ENCODE measurements at places on chromosomes 5 and 9.

DNA sequence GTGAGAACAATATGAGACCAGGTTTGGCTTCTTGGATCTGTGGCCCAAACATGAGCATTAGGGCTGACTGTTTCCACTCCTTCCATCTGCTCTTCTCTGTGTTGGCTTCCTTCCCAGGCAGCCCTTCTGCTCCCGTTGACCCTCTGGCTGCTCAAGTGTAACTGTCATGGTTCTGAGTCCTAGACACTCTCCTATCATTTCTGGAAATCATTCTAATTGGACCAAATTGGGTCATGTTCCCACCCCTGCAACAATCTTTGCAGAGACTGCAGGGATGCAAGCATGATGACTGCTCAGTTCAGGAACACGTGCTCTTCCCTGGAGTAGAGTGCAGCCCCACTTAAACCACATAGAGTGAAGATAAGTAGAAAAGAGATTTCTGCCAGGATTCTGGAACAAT is 741.4 kb downstream of the TAF11L14 start:
- no peak for DNase-seq

GRCh38 chr5:36492984-36493654 is 113.3 kb upstream of the SLC1A3 start:
- no peak for DNase-seq

DNA sequence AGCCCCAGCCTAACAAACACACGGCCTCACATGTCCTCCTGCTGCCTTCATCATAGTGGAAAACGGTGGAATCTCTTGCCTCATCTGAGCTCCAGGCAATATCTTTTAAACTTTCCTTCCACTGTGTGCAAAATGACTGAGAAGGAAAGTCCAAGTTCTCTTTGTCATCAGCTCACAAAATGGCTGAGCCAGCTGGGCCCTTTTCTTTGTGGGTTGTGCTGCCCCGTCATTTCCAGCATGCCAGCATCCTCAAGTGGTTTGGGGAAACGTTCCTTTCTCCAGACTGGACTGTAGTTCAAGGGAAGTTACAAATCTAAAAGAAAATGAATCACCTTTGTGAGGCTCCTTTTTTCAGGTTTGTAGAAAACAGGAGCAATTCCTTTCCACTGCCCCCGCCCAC is 171.1 kb upstream of the FSTL4 start:
- peak; percentile 8 for DNase-seq

DNA sequence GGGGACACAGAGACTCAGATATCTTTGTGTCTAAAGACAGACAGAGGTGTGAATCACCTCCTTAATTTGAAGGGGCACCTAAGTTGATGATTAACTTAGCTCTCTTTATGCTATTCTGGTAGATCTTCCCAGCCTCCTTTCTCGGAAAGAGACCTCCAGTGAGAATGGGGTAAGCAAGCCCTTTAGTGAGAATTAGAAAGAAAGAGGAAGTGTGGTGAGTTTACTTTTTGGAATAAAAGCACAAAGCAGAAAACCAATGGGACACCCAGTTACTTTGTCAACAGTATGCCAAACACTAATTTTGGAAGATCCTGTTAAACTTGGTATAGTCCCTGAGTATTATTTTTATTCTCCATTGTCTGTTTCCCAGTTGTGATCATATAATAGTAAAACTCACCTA is 302.8 kb upstream of the RASA1 start:
- no peak for DNase-seq

DNA sequence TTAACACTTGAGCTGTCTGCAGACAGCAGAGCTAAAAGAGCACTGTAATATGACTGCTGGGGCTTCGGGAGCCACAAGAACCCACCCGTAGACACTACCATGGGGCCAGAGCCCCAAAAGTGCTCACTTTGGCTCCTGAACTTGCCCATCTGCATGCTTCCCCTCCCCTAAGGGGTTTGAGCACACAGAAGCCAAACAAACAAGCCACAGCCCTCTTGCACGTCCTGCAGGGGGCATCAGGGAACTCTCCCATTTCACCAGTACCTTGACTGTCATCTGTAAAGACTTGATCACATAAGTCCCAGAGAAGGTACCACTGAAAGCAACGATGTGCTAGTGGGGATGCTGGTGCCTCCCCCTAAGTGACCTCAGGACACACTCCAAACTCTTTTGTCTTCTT is 681.8 kb downstream of the SEMA5A start:
- DNase-seq, result peak; percentile 21

GRCh38 chr5:33657804-33658440 is 217.2 kb downstream of the TARS1 start:
- DNase-seq, result no peak

DNA sequence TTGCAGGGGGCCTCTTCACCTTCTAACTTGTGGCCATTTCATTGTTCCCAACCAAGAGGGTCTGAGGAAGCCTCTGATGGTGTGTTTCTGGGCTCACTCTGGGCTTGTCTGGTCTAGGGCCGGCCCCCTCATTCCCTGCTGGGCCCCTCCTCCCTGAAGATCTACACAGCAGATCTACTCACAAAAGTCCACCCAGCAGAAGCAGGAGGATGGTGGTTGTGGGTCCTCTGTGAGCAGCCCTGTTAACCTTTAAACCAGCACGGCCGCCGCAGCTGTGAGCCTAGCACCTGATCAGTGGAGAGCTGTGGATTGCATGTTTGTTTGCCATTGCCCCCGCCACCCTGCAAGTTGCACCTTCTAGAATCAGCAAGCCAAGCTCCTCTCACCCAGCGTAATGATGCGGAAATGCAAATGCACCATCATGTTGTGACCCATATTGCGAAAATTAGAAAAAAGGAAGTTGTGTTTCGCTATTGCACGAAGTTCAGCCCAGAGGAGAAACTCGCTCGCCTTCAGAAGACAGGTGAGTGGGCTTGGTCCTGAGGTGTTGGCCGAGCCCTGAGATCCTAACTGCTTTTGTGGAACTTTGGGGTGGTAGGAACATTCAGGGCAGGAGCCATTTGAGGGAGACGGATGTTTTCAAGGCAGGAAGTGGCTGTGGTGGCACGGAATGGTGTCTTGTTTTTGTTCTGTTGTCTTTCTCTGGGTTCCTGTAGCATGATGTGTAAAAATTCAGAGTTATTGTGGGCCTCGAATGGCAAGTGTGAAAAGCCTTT is 16.7 kb downstream of the FGD3 start:
- peak; percentile 6 for DNase-seq

DNA sequence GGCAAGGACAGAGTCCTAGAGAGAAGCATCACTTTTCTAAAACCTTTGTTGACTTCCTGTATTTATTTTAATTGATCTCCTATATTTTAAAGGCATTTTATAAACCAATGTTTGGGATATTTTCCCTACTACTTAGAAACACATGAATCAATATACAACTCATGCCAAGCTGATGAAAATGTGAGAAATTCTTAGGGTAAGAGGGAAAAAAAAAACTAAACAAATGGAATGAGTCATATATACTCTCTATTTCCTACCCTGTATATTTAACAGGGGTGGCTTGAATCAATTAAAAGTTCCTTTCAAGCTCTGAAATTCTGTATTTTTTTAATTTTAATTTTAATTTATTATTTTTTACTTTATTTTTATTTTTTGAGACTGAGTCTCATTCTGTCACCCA is 19.6 kb downstream of the BAAT start:
- no peak for DNase-seq

DNA sequence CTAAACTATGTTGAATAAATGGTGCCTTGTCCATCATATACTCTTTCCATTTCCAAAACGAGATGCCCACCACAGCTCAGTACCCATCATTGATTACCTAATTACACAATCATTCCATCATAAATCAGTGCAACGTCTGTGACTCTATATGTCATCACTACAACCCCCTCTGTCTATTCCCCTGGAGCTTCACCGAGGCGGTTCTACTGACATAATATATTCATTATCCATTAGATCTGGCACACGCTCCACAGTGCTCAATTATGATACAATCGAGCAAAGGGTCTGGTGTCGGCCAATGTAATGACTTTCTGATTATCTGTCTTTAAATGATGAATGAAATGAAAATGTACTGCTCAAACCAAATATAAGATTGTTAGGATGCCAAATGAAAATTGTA is 1737.7 kb upstream of the WWC1 start:
- DNase-seq, result no peak

DNA sequence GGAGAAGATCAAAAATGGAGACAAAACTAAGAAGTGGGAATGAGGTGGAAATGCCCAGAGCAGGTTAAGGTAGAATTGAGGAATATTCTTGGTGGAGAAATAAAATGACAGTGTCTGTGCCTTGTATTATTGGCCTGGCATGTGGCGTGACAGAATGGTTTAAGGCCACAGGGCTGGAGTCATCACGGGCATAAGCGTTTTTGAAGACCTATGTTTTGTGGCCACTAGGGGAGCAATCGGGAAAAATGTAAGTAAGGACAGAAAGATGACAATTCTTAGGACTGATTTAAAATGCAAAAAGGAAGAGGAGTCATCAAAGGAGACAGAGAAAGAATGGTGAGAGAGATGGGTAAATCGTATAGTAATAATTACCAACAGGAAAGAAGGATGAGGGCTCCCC is 72.2 kb upstream of the EPB41L4A start:
- no peak for DNase-seq

GRCh38 chr9:5799314-5799713 is 33.6 kb downstream of the ERMP1 start:
- DNase-seq, result no peak

DNA sequence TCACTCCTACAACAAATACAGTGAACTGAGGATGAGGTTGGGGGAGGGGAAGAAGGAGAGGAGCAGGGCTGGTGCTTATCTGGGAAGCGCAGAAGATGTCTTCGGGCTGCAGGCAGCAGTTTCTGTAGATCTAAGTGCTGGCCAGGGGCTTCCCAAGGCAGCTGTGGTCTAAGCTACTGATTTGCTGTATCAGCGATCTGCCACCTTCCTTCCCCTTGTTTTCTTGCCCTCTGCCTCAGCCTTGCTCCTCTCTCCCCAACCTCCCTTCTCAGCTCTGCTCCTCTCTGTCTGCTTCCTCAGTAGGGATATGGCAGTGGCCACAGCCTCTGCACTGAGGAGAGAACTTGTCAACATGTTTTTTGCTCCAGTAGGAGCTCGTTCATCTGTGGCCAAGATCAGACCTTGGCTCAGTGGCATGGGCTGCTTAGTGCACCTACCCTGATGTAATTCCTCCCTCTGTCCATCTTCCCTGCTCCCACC is 42.8 kb upstream of the IL6ST start:
- no peak for DNase-seq

DNA sequence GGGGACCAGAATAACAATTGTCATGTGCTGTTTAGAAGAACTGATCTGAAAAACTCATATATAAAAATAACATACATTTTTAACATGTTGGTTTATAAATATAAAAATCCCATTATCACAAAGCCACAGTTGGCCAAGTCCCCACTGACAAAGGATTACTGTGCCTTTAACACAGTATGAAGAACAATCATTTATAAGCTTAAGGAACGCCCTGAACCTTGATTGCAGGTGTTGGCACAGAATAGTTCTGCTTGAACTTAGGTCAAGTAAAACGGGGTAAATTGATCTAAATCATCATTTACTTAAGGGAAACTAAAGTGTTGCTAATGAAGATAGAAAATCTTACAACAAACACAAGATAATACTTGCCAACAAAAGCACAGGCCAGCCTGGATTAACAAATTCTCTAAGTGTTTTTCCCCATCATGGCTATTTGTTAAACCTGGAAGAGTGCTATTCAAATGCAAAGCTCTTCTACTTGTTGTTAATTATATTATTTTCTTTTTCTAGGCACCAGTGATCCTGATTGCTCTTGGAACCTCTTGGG is 46.1 kb downstream of the ASTN2 start:
- no peak for DNase-seq

- peak; percentile 58 for DNase-seq
Measured at GRCh38 chr5:112165897-112166737, 253.0 kb downstream of the EPB41L4A start.

DNA sequence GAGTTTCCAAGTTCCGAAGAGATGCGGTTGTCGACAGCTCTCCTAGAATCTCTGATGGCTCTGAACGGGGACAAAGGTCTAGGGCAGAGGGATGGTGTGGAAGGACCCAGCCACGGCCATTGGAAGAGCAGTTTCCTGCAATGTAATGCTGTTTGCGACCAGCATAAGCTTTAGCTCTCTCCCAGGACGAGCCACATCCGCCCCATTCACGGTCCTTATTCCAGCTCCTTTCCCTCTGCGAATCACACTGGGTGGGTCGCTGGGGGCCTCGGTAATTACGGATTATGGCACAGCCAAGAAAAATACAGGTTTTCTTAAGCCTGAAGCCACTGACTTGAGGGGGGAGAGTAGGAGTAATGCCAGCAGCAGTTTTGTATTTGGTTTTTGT is 22.7 kb downstream of the ANXA2R start:
- peak; percentile 10 for DNase-seq

- peak; percentile 62 for DNase-seq
Measured at GRCh38 chr5:308672-309271, 12.7 kb upstream of the AHRR start.

DNA sequence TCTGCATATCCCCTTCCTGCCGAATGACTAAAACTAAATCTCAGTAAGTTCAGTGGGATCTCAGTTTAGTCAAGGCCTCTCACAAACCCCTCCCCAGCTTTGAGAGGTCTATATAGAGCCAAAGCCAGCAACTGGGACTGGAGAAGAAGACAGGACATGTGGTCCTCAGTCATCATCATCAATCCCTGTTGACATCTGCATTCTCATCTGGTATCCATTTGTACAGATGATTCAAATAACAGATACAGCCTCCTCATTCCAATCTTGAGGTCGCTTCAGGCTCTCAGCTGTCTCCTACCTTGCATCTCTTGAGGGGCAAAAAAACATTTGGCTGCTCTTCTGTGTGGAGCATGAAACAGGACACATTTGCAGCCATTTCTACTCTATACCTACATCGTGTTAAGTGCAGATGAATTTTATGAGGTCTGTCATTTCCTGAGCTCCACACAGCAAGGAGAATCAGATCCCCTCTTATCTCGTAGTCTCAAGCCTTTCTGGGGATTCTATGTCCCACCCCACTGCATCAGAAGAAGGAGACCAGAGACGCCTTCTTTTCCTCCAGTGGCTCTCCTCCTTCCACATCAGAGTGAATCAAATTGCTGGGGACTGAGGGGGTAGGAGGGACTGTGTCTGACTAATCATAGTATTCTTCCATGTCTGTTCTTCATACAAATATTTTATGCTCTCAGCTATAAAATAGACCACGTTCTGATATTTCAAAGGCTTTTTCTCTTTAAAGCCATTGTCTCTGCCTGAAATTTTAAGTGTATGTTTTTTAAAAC is 4.7 kb upstream of the RECK start:
- DNase-seq, result no peak

DNA sequence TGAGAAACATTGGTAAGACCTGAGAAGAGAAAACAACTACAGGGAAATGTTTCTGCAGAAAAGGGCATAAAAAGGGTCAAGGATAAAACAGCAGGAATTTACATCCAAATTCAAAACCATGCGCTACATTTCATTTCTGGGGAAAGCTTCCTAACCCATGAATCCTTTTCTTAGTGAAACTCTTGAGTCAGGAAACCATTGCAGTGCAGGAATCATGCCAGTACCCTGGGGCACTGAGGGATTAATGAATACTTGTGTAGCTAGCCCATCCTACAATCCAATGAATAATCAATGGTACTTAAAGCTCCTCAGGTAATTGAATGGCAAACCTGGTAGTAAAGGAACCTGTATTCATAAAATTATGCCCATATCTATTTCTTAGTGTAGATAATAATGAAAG is 580.5 kb downstream of the TLE1 start:
- DNase-seq, result no peak
